PC-3 (cell line): ENCODE measurements at places on chromosomes 2 and 18.

DNA sequence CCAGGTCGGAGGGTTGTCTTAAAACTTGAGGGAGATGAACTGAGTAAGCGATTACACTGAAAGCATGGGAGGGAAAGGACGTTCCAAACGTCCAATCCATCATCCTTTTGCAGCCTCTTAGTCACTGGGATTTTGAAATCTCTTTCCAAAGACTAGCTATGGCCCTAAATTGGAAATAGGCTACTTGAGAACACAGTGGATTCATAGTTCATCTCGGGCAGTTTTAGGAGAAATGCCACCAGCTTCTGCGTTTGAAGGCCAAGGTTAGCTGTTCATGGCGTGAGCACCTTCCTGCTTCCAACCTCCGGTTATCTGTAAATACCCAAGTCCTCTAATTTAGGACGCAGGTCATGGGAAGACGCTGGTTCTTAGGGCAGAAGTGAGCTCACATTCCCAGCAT is 821 bp upstream of the EML6 start:
- H3K27me3 ChIP-seq: no peaks in the 10 kb centered on the region
- no peaks in the 10 kb centered on the region for H3K36me3 ChIP-seq
- H3K27ac ChIP-seq: peak overlapping the region; percentile 46
- H3K4me3 ChIP-seq: peak overlapping the region; percentile 83
- DNase-seq: peak; percentile 31

- no peaks in the 10 kb centered on the region for H3K27me3 ChIP-seq
- H3K27ac ChIP-seq: peak overlapping the region; percentile 65
- DNase-seq: no peak
- no peak overlapping the region for H3K4me3 ChIP-seq
Measured at GRCh38 chr2:121186261-121186660, 98.7 kb downstream of the TFCP2L1 start.

GRCh38 chr2:210177769-210178168 is 6.6 kb upstream of the KANSL1L start:
- H3K4me1 ChIP-seq: no peaks in the 10 kb centered on the region
- DNase-seq: no peak
- no peak overlapping the region for H3K27ac ChIP-seq
- peaks cover 13% of the 10 kb centered on the region; the same call in 1 of the 2 replicates for H3K27me3 ChIP-seq
- no peaks in the 10 kb centered on the region for H3K36me3 ChIP-seq

GRCh38 chr2:64737547-64737946 is 83.8 kb upstream of the SERTAD2 start:
- no peak overlapping the region for H3K27ac ChIP-seq
- no peaks in the 10 kb centered on the region for H3K4me1 ChIP-seq
- H3K4me3 ChIP-seq: no peak overlapping the region

DNA sequence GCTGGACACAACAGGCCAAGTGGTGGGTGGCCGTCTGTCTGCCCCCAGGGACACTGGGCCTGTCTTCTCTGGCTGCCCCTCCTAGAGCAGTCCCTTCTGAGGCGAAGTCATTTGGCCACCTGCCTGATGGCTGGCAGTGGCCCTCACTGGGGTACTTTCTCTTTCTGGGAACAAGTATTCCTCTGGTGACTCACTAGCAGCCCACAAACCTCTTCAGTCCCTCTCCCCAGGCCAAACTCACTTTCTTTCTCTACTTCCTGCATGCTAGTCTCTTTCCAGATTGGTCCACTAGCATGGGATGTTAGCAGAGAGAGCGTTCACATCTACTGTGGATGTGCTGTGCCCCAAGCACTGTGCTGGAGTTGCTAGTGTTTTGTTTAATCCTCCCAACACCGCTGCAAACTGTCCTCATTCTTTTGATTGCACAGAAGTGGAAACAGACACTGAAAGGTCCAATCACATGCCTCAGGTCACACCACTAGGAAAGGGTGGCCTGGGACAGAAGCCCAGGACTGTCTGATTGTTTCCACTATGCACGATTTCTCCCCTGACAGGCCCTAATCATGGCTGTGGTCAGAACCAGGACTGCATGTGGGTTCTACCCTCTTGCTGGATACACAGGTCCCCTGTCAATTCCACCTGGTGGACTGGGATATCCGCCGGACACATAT is 5.2 kb downstream of the DYSF start:
- H3K27ac ChIP-seq: no peak overlapping the region
- peaks cover 21% of the 10 kb centered on the region; the same call in 1 of the 2 replicates for H3K4me1 ChIP-seq
- peak; percentile 35 for DNase-seq
- H3K27me3 ChIP-seq: no peaks in the 10 kb centered on the region

DNA sequence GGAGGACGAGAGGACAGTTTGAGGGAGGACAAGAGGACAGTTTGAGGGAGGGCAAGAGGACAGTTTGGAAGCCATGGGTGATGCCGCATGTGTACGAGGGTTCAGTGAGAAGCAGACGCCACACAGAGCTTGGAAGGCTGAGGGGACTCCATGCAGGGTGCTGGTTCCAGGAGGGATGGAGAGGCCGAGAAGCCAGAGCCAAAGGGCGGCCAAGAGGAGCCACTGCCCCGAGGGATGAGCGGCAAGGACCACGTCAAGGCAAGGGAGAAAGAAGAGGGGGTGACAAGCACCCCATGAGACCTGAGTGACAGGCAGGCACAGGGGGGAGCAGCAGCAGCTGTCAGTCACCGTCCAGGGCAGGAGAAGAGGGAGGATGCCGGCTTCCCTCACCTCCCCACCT is 385.7 kb upstream of the MYT1L start:
- no peak for DNase-seq
- H3K4me3 ChIP-seq: no peak overlapping the region
- H3K27ac ChIP-seq: no peak overlapping the region
- H3K4me1 ChIP-seq: no peaks in the 10 kb centered on the region

DNA sequence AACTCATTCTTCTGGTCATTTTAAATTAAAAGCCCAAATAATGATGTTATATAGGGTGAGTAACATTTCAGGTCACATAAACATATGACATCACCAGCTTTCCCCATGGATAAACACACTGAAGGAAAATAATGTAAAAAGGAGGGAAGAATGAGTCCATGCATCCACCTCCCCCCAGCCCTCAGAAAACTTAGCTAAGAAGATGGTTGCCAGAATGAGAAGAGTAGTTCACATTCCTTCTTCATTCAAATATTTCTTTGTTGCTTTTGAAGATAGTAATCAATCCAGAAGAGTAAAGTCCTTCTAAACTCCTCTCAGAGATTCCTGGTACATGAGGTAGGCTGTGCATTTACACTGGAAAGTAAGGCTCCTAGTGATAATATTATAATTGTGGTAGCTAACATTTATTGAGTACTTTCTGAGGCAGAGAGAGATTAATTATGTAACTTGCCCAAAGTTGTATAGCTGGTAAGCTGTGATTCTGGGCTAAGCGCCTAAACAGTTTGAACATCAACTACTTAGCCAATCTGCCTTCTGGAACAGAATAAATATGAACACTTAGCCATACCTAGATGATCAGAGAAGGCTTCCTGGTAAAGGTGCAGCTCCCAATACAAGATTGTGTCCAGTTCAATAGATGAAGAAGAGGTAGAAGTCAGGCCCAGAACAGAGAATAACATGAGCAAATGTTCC is 256.7 kb upstream of the FN1 start:
- peak overlapping the region; percentile 62 for H3K27ac ChIP-seq
- H3K36me3 ChIP-seq: no peaks in the 10 kb centered on the region
- H3K27me3 ChIP-seq: no peaks in the 10 kb centered on the region
- peaks cover 32% of the 10 kb centered on the region for H3K4me1 ChIP-seq

DNA sequence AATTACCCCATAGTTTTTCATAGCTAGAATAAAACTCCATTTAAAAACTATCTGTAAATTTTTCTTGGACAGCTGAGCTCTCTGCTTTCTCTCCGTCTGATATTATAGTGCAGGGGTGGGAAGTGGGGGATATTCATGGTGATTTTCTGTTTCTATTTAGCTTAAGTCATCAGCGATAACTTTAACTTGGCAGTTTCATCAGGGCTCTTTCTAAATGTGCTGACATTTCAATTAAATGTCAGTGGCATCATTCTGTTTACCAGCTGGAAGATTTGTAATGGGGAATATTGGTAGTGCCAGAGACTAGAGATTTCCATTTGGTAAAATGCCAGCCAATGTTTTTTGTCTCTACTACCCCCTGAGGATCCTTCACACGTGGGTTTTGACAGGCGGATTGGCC is 53.5 kb upstream of the CAPN13 start:
- no peaks in the 10 kb centered on the region for H3K4me1 ChIP-seq
- no peaks in the 10 kb centered on the region for H3K36me3 ChIP-seq
- DNase-seq: no peak
- H3K27ac ChIP-seq: no peak overlapping the region
- H3K27me3 ChIP-seq: no peaks in the 10 kb centered on the region

DNA sequence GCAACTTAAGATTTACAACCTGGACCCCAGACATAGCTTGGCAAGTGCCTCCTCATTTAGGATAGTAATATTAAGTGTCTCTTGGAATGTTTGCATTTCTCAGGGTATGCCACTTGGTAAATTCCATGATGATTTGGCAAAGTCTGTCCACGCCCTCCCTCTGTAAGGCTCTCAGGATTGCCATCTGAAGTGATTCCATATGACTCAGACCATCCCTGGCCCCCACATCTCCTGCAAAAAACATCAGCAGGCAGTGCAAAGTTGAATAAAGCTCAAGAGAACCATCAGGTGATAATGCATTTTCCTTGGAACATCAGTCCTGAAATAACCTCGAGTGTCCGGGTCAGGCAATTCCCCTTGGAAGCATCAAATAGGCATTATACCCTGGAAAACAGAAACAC is 27.1 kb upstream of the PIEZO2 start:
- H3K36me3 ChIP-seq: no peaks in the 10 kb centered on the region

DNA sequence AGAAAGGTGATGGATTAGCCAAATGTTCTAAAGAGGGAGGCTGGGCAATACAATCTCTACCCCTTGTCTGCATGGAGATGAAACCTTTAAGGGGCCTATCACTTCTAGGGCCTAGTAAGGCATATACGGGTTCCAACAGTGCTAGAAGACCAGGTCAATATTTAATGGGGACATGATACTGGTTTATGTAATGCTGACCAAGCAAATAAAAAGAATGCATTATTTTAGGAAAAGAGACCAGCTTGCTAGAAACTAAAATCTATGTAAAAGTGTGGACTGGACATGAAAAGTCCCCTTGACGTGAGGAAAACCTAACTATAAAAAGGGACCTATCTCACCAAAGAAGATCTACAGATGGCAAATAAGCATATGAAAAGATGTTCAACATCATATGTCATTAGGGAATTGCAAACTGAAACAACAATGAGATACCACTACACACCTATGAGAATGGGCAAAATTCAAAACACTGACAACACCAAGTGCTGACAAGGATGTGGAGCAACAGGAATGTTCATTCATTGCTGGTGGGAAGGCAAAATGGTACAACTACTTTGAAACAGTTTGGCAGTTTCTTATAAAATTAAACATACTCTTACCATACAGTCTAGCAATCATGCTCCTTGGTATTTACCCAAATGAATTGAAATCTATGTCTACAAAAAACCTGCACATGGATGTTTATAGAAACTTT is 45.9 kb upstream of the TLK1 start:
- H3K4me3 ChIP-seq: no peak overlapping the region
- no peak overlapping the region for H3K27ac ChIP-seq
- DNase-seq: no peak
- H3K4me1 ChIP-seq: no peaks in the 10 kb centered on the region
- no peaks in the 10 kb centered on the region for H3K27me3 ChIP-seq
- no peaks in the 10 kb centered on the region for H3K36me3 ChIP-seq

- no peak for DNase-seq
- no peaks in the 10 kb centered on the region for H3K27me3 ChIP-seq
- peaks cover 16% of the 10 kb centered on the region for H3K4me1 ChIP-seq
Measured at GRCh38 chr2:102315921-102316320, 4.6 kb downstream of the IL1RL1 start.

GRCh38 chr2:26609205-26609631 is 31.9 kb downstream of the CIB4 start:
- H3K27me3 ChIP-seq: no peaks in the 10 kb centered on the region; the same call in 1 of the 2 replicates
- H3K4me1 ChIP-seq: peaks cover 21% of the 10 kb centered on the region
- no peak for DNase-seq
- no peak overlapping the region for H3K4me3 ChIP-seq
- H3K27ac ChIP-seq: no peak overlapping the region
- no peaks in the 10 kb centered on the region for H3K36me3 ChIP-seq

- no peaks in the 10 kb centered on the region for H3K36me3 ChIP-seq
- H3K27ac ChIP-seq: no peak overlapping the region
- H3K4me3 ChIP-seq: no peak overlapping the region
- no peak for DNase-seq
- H3K4me1 ChIP-seq: peaks cover 13% of the 10 kb centered on the region
- H3K27me3 ChIP-seq: no peaks in the 10 kb centered on the region
Measured at GRCh38 chr2:215439980-215440512, 4.2 kb upstream of the FN1 start.

DNA sequence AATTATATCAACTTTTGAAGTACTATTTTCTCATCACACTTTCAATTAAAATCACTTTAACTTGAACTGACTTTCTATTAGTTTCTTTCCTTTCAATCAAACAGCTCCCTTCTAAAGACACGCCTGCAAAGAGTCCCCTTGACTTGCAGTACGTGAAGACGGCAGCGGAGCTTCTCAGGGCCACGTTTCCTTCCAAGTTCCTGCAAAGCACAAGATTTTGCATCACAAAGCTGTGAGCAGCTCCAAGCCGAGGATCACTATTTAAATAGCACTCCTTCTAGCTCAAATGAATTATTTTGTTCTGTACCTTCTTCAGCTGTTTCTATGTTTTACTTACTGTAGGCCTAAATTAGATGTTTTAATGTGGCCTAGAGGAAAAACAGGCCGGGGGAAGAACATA is 30.8 kb downstream of the SH3YL1 start:
- H3K36me3 ChIP-seq: no peaks in the 10 kb centered on the region
- no peak overlapping the region for H3K27ac ChIP-seq
- no peaks in the 10 kb centered on the region for H3K27me3 ChIP-seq
- no peaks in the 10 kb centered on the region for H3K4me1 ChIP-seq

GRCh38 chr2:45131587-45131986 is 122.3 kb upstream of the SIX2 start:
- no peaks in the 10 kb centered on the region for H3K36me3 ChIP-seq
- DNase-seq: peak; percentile 23
- peaks cover 45% of the 10 kb centered on the region for H3K4me1 ChIP-seq
- H3K27ac ChIP-seq: no peak overlapping the region
- no peaks in the 10 kb centered on the region for H3K27me3 ChIP-seq

- H3K27ac ChIP-seq: peak overlapping the region; percentile 53
- H3K4me1 ChIP-seq: peaks cover 16% of the 10 kb centered on the region
- DNase-seq: peak; percentile 73
- H3K36me3 ChIP-seq: no peaks in the 10 kb centered on the region
Measured at GRCh38 chr2:230582851-230583283, 129.8 kb upstream of the CAB39 start.

GRCh38 chr2:105877945-105878344 is 133.2 kb downstream of the NCK2 start:
- no peak overlapping the region for H3K27ac ChIP-seq
- no peak for DNase-seq
- H3K4me3 ChIP-seq: no peak overlapping the region
- no peaks in the 10 kb centered on the region for H3K27me3 ChIP-seq
- peaks cover 13% of the 10 kb centered on the region; the same call in 1 of the 2 replicates for H3K4me1 ChIP-seq
